Activated CD4-positive, alpha-beta T cell treated with anti-CD3 and anti-CD28 coated beads, Interleukin-2, amount 50 U/mL, for 1 hour (primary cell): ENCODE measurements at places on chromosomes 4 and X.

DNA sequence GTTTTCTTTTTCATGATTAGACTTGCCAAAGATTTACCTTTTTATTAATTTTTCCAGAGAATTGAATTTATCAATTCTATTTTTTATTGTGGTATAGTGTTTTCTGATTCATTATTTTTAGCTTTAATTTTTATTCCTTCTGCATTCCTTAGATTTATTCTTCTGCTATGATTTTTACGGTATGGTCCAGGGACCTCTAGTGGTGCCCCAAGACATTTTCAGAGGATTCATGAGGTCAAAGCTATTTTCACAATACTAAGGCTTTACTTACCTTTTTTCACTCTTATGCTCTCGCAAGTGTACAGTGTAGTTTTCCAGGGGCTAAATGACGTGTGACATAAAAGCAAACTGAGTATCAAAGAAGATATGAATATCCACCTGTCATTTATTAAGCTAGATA is 8.0 kb downstream of the RADX start:
- DNase-seq = no peak

GRCh38 chr4:39032218-39033085 is at the start of gene TMEM156:
TSS of gene TMEM156 (minus strand) at chr4:39032409. CDS start at chr4:39032313, 96 bp downstream.
- DNase-seq = peak; percentile 5

DNA sequence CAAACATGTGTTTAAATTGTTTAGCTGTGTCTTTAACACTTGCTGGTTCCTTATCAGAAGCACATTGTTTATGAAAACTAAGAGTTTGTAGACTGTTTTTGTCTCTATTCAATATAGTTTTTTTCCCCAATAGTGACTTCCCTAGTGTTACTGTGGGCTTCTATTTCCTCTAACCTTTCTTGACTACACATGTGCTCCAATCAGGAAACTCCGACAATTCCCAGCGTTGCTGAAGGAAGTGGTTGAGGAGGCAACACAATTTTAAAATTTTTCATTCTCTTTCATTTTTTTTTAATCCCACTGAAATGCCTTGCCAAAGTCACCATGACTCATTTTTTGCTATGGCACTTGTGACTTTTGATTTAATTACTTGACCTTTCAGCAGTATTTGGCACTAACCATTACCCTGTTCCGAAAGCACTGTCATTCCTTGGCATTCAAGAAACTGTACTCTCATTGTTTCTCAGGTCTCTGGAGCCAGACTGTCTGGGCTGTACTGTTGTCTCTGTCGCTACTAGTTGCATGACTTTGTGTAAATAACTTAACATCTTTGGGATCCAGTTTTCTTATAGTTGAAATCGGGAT is 67.6 kb upstream of the FREM3 start:
- DNase-seq = no peak

DNA sequence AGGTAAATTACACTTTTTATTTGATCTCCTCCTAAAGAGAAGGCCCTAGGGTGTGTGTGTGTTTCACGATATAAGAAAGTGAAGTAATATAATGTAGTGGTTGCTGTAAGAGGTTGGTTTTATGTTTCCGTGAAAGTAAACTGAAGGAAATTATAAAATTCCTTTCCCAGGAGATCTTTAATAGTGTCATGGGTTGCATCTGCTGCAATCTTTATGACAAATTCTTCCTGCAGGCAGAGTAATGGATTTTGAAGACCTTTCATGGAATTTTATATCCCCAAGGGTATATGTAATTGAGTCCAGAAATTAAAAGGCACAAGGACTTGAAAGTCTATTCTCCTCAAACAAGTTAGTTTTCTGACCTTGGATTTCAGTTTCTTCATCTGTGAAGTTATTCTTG is 538.6 kb downstream of the ANKRD50 start:
- DNase-seq = no peak

- DNase-seq = no peak
Observed at GRCh38 chr4:126627255-126627654, 1005.5 kb upstream of the INTU start.
